PC-9 (cell line): ENCODE measurements at places on chromosomes 6 and 20. TPM values are rescaled to one million over a fixed set of nuclear protein-coding genes. Genes with fewer than 3 reads are reported as not detected.

DNA sequence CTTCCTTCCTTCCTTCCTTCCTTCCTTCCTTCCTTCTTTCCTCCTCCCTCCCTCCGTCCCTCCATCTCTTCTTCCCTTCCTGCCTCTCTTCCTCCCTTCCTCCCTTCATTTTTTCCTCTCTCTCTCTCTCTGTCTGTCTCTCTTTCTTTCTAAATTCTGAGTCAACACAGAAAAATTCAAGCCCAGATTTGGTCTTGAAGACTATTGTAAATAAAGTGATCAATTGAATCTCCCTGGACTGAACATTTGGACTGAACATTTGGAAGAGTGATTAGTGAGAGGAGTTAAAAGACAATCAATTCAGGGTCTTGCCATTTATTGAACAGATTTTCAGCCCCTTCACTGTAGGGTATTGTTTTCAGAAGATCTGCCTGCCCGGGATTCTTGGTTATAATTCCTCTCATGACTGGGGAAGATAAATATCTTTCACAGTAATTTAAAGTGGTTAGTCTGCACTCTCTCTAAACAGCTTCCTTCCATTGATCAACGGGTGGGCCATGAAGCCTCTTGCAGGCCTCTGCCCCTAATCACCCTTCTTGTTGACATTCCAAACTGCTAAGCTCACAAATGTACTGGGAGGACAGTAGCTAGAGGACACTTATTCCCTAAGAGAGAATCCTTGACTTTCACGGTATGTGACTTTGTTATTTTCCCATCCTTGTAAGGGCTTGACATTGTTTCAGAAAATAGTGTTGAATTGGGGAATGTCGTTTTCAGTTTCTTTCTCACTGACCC is 101.7 kb upstream of the BMP2 start:
- H3K27me3 ChIP-seq = no peaks in the 10 kb centered on the region
- H3K27ac ChIP-seq = no peak overlapping the region
- H3K4me1 ChIP-seq = peaks cover 15% of the 10 kb centered on the region; the same call in 1 of the 2 replicates
- H3K4me3 ChIP-seq = no peak overlapping the region
- H3K36me3 ChIP-seq = no peaks in the 10 kb centered on the region

- H3K27me3 ChIP-seq = peaks cover 24% of the 10 kb centered on the region
- H3K27ac ChIP-seq = no peak overlapping the region
- no peaks in the 10 kb centered on the region for H3K4me1 ChIP-seq
- no peaks in the 10 kb centered on the region for H3K36me3 ChIP-seq
These were observed 5.2 kb upstream of the IL17A start for GRCh38 chr6:52180787-52181558.

ID4 gene
- total RNA-seq = 4.4 and 5.9 TPM in 2 replicates

DNA sequence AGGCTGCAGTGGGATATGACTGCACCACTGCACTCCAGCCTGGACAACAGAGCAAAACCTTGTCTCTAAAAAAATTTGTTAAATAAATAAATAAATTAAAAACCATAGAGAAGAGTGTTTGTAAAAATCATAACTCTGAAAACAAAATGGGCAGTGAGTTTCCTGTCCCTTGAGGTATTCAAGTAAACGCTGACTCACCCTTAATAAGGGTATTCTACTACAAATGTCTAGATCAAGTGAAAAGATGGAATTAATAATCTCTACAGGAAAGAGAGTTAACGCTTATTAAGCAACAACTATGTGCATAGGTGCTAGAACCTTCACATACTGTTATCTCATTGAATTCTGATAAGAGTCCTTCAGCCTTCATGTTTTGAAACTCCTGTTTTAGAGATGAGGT is 19.9 kb upstream of the MBOAT1 start:
- no peaks in the 10 kb centered on the region for H3K36me3 ChIP-seq
- no peak overlapping the region for H3K4me3 ChIP-seq
- H3K27me3 ChIP-seq = no peaks in the 10 kb centered on the region
- no peak for DNase-seq

- H3K27me3 ChIP-seq = no peaks in the 10 kb centered on the region
- H3K4me1 ChIP-seq = peaks cover 11% of the 10 kb centered on the region
- H3K36me3 ChIP-seq = peaks cover 3% of the 10 kb centered on the region; the same call in 1 of the 2 replicates
- H3K4me3 ChIP-seq = peak overlapping the region; percentile 84
- H3K27ac ChIP-seq = peak overlapping the region; percentile 93
These were observed 80.4 kb upstream of the BTN3A2 start for GRCh38 chr6:26284537-26285142.

DNA sequence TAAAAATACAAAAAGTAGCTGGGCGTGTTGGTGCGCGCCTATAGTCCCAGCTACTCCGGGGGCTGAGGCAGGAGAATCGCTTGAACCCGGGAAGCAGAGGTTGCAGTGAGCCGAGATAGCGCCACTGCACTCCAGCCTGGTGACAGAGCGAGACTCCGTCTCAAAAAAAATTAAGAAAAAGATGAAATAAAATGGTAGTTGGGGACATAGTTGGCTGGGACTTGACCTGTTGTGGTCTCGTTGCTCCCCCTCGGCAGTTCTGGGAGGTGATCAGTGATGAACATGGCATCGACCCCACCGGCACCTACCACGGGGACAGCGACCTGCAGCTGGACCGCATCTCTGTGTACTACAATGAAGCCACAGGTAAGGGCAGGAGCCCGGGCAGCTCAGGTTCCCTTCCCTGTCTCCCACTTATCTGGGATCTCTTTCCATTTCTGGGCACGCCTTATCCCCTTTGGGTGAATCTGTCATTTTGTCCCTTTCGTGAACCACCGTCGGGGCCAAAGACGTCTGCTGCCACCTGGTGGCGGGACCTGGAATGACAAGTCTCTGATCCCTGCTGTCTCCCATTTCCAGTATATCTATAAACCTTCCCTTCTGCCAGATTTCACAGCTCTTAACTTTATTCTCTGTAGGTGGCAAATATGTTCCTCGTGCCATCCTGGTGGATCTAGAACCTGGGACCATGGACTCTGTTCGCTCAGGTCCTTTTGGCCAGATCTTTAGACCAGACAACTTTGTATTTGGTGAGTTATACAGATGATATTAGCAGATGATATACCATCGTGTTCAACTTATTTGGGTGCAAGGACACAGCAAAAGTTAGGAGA is 2.3 kb downstream of the TUBB start:
- H3K27ac ChIP-seq = peak overlapping the region; percentile 68
- peaks cover 24% of the 10 kb centered on the region for H3K36me3 ChIP-seq
- peak; percentile 89 for DNase-seq
- peak overlapping the region; percentile 85 for H3K4me3 ChIP-seq
- H3K27me3 ChIP-seq = no peaks in the 10 kb centered on the region

SIRPB2 gene
- 4.5 and 7.1 TPM in 2 replicates for total RNA-seq

LRRN4 gene
- total RNA-seq = 0.23 and 0.72 TPM in 2 replicates

DNA sequence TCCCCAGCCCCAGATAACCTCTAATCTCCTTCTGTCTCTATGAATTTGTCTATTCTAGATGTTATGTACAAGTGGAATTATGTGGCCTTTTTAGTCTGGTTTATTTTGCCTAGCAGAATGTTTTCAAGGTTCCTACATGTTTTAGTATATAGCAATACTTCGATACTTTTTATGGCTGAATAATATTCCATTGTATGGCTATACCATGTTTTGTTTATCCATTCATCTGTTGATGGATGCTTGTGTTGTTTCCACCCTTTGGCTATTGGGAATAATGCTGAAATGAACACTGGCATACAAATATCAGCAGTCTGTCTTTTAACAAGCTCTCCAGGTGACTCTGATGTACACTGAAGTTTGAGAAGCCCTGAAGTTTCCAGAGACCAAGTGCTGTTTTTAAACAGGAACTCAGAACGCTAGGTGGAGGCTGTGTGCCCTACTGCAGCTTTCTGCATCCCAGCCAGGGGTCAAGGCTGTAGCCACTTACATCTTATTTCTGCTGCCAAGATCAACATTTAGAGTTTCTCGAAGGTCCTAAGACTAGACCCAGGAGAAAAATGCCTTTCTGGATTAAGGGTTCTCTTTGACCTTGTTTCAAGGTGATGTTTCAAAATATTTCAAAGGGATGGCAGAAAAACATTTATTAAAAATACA is 123.0 kb downstream of the SOBP start:
- H3K27ac ChIP-seq = no peak overlapping the region
- no peaks in the 10 kb centered on the region for H3K4me1 ChIP-seq
- H3K36me3 ChIP-seq = no peaks in the 10 kb centered on the region
- DNase-seq = peak; percentile 30
- no peaks in the 10 kb centered on the region for H3K27me3 ChIP-seq

LRRC73 gene
- 0.55 and 1.5 TPM in 2 replicates for total RNA-seq

PPIL1 gene
- 19.0 and 28.4 TPM in 2 replicates for total RNA-seq

DNA sequence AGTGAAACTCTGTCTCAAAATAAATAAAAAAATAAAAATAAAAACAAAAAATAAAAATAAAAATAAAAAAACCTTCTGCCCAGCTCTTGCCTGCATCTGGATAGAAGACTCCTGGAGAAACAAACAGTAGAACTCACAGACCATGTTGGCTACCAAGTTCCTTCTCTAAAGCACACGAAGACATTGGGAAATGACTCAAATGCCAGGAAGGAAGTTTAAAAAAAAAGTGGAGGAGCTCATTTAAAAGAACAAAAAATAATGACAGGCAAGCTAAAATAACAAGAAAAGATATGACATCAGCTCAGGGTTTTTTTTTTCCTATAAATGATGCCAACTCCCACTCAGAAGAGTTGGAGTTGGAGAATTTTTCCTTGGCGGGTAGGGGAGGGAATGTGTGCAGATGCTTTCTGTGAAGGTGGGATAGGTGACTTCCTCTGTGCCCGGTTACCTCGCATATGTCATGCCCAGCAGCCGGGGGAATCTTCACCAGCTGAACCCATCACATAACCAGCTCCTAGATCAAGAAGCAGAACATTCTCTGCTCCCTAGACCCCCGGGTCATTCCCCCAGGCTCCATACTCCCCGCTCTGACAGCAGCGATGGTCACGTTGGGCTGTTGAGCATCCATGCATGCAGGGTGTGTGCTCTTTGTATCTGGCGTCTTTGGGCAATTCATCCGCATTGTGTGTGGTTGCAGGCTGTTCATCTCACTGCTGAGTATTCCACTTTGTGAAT is 17.3 kb upstream of the CD93 start:
- no peak overlapping the region for H3K4me3 ChIP-seq
- no peak for DNase-seq
- H3K36me3 ChIP-seq = no peaks in the 10 kb centered on the region
- no peaks in the 10 kb centered on the region for H3K27me3 ChIP-seq

JPH2 gene
- 41.1 and 58.8 TPM in 2 replicates for total RNA-seq

COX7A2 gene
- total RNA-seq = 484 and 524 TPM in 2 replicates

DNA sequence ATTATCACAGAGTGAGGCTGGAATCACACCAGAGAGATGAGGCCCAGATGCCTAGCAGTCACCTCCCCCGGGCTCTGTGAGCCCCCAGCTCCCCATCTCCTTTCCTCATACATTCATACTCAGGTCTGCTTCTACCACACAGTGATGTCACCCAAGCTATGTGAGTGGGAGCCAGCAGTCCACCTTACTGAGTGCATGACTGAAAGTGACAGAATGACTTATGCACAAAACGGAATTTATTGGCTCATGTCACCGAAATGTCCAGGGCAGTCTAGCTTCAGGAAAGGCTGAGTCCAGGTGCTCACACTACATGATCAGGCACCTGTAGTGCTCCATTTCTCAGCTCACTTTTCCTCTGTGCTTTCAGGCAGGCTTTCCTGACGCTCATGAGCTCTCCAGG is 36.7 kb upstream of the CCN6 start:
- no peaks in the 10 kb centered on the region for H3K36me3 ChIP-seq
- no peak for DNase-seq
- H3K4me1 ChIP-seq = 0 out of 2 replicates have a peak, but pooled peaks cover 4% of the 10 kb centered on the region

MUC21 gene
- total RNA-seq = 0.13 TPM in 1 of 2 replicates, not detected in the other

GRCh38 chr6:99609905-99610489 is 3.4 kb downstream of the PRDM13 start:
- no peaks in the 10 kb centered on the region for H3K4me1 ChIP-seq
- H3K36me3 ChIP-seq = no peaks in the 10 kb centered on the region
- no peak overlapping the region for H3K27ac ChIP-seq

- H3K4me3 ChIP-seq = no peak overlapping the region
- peaks cover 38% of the 10 kb centered on the region for H3K4me1 ChIP-seq
- no peak for DNase-seq
- H3K36me3 ChIP-seq = no peaks in the 10 kb centered on the region
These were observed 22.5 kb downstream of the FGD2 start for GRCh38 chr6:37027811-37028469.

DNA sequence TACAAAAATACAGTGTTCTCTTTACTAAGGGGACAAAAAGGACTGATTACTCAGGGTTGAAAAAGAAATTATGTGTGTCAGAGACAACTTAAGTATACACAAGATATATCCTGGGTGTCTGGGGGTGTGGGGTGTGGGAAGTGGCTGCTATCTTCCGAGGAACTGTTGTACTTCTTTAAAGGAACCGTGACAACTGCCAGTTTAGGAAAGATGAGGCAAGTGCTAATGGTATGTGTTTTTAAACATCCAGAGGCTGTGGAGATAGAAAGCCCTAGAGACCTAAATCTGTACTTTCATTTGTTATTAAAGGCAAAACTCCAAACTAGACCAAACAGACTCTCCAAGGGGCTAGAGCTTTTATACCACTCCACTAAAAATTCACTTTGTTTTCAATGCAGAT is 95.6 kb downstream of the SNAP25 start:
- DNase-seq = no peak
- H3K4me1 ChIP-seq = peaks cover 10% of the 10 kb centered on the region
- no peak overlapping the region for H3K4me3 ChIP-seq
- H3K27me3 ChIP-seq = no peaks in the 10 kb centered on the region
- no peak overlapping the region for H3K27ac ChIP-seq
- H3K36me3 ChIP-seq = no peaks in the 10 kb centered on the region

FAM162B gene
- not detected in 2 replicates for total RNA-seq

- no peaks in the 10 kb centered on the region for H3K27me3 ChIP-seq
- no peak overlapping the region for H3K4me3 ChIP-seq
- no peaks in the 10 kb centered on the region for H3K36me3 ChIP-seq
- H3K27ac ChIP-seq = peak overlapping the region; percentile 82
These were observed 305.9 kb downstream of the CLIC5 start for GRCh38 chr6:45709781-45710220.

RAD21L1 gene
- 0.60 TPM in 1 of 2 replicates, not detected in the other for total RNA-seq

SIRPG gene
- 2.1 TPM in 2 replicates for total RNA-seq

MUC22 gene
- not detected in 2 replicates for total RNA-seq

DNA sequence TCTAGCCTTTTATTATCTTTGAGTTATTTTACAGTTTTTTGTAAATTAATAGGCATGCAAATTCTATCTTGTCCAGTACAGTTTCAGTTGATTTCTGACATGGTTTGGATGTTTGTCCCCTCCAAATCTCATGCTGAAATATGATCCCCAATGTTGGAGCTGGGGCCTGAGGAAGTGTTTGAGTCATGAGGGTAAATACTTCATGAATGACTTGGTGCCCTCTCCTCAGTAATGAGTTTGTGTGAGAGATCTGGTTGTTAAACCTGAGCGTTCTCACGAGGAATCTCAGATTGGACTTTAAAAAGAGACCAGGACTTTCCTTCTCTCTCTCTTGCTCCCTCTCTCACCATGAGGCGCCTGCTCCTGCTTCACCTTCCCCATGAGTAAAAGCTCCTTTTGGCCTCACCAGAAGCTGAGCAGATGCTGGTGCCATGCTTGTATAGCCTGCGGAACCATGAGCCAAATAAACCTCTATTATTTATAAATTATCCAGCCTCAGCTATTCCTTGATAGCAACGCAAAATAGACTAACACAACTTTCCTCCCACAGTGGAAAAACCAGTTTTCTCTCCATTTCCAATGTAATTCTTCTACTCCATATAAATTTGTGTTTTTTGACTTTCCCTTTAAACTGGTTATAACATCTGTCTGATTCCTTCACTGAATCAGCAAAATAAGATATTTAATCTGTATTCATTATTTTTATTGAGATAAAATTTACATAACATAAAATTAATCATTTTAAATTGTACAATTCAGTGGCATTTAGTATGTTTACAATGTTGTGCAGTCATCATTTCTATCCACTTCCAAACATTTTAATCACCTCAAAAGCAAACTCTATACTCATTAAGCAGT is 78.7 kb upstream of the PRSS16 start:
- DNase-seq = peak; percentile 42
- H3K4me3 ChIP-seq = peak overlapping the region; percentile 42; the same call in 1 of the 2 replicates
- no peaks in the 10 kb centered on the region for H3K36me3 ChIP-seq
- no peaks in the 10 kb centered on the region for H3K27me3 ChIP-seq
- peaks cover 29% of the 10 kb centered on the region for H3K4me1 ChIP-seq
- H3K27ac ChIP-seq = peak overlapping the region; percentile 79
